Stimulated activated CD4-positive, alpha-beta T cell treated with anti-CD3 and anti-CD28 coated beads, TNF-alpha, amount 100 ng/mL, for 1 hour (primary cell): ENCODE measurements at places on chromosomes 3 and 15.

GRCh38 chr15:79212589-79213157 is 69.8 kb upstream of the ANKRD34C start:
- DNase-seq = no peak

GRCh38 chr3:47578691-47579632 is at the start of gene CSPG5:
Gene CSPG5, minus strand, starts transcription at chr3:47578865. Its CDS starts 172 bp downstream, at chr3:47578693.
- no peak for DNase-seq

DNA sequence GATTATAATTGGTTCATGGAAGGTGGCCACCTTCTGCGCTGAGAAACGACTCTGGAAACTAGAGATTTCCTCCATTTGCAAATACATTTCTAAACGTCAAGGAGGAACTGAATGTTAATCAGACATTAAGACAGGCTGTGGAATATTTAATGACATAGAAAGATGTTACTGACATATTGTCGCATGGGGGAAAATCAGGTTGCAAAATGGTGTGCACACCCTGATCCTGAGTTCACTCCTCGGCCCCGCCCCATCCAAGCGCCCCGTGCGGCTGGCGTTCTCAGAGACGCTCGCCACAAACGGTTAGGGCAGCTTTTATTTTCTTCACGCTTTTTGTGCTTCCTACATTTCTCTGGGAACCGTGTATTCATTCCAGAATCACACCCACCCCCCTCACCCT is 10.7 kb downstream of the H1-8 start:
- DNase-seq = no peak

DNA sequence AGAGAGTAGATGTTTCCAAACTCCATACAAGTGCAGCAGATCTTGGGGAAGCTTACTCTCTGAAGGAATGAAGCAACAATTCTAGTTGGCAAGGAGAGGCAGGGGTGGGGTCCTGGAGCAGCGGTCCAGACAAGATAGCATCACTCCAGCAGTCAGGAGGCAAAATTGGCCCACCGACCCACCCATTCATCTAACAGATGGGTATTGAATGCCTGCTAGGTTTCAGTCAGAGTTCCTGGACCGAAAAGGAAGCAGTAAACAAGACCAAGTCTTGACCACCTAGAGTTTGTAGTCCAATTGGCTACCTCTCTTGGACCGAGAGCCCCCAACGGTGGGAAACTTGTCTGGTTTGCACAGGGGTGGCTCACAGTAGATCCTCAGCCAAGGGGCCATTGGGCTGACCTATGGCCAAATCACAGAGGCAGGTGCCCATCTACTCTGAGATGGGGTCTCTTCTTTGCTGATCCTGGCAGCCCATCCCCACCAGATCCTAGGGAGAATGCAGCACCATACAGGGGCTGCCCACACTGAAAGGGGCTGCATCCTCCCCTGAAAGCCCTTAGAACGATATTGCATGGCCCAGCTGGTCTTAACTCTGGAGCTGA is 74.3 kb downstream of the CORO2B start:
- DNase-seq = no peak

GRCh38 chr3:49313896-49314688 is 25.8 kb downstream of the USP4 start:
- no peak for DNase-seq

GRCh38 chr3:66490214-66490613 is 10.6 kb downstream of the LRIG1 start:
- no peak for DNase-seq

DNA sequence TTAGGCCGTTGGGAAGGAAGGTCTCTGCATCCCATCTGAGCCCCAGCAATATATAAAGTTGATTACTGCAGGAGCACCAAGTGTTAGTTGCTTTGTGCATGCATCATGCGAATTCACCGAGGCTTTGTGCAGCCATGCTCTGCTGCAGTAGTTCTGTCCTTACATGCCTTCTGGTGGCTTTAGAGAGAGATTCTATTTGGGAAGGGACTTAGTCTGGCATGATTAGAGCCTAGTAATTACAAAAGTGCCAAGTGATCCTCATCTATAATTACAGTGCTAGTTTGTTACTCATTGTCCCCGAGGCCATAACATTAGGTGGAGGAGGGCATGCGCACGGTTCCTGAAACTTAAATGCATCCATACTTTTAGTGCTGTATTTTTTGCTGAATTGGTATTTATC is 353.6 kb downstream of the CNTN4 start:
- no peak for DNase-seq

DNA sequence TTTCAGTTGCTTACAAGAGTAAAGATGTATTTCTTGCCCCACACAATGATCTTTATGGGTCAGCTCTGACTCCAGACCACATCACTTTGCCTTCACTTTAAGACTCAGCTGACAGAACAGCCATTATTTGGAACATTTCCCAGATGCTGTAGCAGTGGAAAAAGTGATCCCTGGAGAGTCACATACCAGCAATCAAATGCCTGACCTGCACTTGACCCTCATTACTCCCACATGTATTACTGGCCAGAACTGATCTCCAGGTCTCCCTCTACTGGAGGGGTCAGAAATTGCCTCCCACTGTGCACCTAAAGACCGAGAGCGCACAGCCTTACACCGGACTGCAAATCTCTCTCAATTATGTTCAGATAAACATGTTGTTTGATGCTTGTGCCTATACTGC is 88.6 kb upstream of the ZNF385D start:
- no peak for DNase-seq

DNA sequence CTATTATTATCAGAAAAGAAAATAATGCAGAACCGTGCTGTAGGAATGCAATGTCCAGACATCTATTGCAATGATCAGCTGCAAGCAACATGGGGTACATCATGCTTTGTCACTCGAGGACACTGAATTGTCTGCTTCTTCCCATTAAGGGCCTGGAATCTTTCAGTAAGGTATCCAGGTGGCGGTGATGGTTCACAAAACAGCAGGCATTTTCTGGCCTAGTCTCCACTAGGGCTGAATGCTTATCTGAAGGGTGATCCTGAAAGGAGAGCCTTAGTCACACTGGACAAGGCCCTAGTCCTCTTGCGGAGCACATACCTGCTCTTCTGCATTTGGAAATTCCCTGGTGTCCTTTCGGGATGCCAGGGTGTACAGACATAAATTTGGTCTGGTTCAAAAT is 21.2 kb downstream of the ITPR1 start:
- DNase-seq = no peak

DNA sequence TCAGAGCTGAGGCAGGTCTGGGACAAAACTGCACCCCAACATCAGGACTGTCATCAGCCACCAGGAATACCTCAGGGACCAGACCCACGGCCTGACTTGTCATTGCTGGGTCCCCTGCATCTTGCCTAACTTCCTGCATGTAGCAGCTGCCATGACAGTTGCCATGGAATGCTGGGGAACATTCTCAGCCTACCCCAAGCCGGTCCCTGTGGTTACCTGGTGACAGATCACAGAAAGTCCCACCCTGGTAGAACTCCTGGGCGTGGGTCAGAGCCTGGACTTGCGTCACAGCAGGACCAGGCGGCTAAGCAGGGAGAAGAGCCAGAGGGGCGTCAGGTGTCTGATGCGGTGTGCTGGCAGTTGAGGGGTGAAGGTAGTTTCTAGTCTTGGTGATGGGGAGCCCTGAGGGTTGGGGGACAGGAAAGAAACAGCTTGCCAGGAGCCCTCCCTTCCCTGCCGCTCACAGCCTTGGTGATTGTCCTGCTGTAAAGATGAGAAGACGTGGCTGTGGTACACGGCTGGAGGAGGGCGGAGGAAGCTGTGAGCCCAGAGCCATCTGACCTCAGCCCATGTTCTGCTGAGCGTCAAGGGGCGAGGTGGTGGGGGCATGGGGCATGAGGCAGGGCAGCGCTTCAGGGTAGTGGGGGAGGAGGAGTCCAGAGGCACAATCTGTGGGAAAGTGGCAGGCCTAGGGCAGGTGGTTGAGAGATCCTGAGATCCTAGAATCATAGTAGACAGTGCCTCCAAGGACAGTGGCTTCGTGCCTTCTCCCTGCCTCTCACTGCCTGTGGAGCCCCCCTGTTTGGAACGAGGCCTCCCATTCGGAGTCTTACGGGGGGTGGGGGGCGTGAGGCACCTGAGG is 5.4 kb downstream of the H1-8 start:
- no peak for DNase-seq

DNA sequence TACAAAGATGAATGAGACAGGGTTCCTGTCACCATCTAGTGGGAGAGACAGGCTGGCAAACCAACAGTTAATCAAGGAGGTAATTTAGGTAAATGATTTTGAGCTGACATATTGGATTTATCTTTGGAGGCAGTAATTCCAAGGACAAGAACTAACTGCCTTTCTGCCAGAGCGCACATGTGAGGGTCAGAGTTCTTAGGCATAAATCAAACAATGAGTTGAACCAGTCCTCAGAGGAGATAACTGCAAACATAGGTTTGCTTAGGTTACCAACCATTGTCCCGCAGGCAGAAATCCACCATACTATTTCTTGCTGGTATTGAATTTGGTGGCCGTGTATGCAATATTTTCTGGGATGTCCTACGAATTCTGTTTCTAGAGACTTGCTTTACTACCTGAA is 14.2 kb upstream of the PPP1R2 start:
- no peak for DNase-seq

DNA sequence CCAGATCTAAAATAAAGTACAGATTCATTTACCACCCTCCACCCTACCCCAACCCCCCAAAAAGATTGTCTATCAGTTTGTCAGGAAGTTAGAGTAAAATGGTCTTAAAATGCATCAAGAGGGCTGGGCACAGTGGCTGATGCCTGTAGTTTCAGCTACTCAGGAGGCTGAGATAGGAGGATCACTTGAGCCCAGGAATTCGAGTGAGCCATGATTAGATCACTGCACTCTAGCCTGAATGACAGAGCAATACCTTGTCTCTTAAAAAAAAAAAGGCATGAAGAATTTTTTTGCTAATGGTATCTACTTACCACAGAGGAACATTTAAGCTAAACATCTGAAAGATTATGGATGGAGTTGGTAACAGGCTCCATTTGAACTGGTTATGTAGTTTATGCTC is 71.0 kb downstream of the RBM6 start:
- no peak for DNase-seq

DNA sequence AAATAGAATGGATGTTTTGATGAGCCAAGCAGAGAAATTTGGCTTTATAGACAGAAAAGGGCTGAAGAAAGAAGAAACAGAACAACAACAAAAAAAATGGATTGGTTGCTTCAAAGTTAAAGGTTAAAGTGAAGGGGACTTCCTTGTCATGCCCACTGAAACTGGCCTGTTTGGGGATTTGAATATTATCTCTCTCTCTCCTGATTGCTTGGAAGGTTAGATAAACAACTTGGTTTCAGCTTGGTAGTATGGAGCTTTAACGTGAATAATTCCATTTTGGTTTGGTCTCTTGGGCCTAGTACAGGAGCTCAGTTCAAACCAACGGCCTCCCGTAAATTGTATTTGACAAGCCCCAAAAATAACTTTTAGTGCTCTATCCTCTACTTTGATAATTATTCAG is 70.8 kb upstream of the MBNL1 start:
- DNase-seq = no peak

GRCh38 chr3:123568875-123569274 is 16.0 kb downstream of the HACD2 start:
- DNase-seq = no peak

- no peak for DNase-seq
These were observed 440.0 kb downstream of the PDCD6IP start for GRCh38 chr3:34238407-34238806.

GRCh38 chr3:144039661-144040060 is 68.0 kb downstream of the DIPK2A start:
- DNase-seq = no peak

DNA sequence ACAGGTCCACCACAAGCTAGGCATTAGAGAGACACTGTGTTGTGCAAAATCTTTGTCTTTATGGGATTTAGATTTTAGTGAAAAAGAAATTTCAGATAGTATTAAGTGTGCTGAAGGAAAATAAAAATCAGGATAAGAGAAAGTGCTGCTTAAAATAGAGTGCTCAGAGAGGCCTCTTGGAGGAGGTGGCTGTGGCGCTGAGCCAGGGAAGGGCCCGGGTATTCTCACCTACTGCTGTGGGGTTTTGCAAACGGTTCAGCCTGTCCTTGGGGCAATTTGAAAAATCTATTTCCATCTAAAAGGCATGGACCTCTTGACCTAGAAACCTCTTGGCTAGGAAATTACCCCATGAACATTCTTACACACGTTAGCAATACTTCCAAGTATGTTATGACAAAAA is 267.7 kb downstream of the TJP1 start:
- no peak for DNase-seq

GRCh38 chr3:46666453-46666845 is 27.0 kb downstream of the ALS2CL start:
- no peak for DNase-seq

DNA sequence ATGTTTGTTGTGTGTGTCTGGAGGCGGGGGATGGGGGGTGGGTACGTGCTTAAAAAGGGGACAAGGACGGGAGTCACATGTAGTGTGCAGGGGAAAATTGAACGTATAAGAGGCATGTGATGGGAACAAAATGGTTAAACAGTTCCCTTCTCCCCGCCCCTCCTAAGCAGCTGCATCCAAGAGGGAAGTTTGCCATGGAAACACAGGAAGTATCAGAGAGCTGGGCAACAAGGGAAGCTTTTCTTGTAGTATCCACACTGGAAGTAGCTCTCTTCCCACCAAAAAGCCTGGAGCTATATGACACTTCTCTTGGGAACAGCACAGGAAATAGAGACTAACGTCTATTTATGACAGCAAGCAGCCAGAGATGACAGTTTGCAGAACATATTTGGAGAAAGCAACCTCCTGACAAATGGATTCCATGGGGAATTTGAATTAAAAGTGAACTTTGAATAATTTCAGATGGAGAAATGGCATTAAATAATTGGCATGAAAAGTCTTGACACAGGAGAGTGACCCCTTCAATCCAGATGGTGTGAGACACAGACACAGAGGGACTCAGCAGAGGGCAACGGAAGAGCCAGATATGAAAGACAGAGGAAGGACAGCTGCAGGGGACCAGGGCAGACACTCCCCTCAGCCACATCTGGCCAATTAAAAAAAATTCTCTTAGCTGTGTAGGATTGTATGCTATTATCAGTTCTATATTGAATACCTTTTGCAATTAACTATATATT is 294.2 kb upstream of the TBL1XR1 start:
- DNase-seq = no peak

GRCh38 chr15:40595773-40596172 is 1.7 kb downstream of the KNL1 start:
- no peak for DNase-seq

- no peak for DNase-seq
These were observed 41.8 kb downstream of the ITGB5 start for GRCh38 chr3:124845406-124845805.

DNA sequence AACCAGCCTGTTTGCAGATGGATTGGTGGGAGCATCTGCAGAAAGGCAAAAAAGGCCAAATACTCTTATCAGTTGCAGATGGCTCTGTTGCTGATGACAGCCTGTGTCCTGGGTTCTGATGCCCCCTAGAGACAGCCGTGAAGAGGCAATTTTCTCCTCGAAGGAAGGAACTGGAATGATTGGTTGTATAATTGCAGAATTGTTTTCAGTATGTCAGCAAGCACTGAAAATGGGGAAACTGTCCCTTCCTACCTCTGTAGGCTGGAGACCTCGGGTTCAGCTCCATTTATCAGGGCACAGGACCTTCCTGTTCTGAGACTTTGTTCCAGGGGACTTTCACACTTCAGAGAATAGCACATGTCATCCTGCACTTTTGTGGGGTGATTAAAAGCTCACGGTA is 103.0 kb downstream of the PGPEP1L start:
- no peak for DNase-seq
